ENCODE measurements at places on chromosomes 3 and 15.

- peak; percentile 30 for DNase-seq
These were observed 4.6 kb upstream of the DAG1 start for GRCh38 chr3:49465270-49466034.

DNA sequence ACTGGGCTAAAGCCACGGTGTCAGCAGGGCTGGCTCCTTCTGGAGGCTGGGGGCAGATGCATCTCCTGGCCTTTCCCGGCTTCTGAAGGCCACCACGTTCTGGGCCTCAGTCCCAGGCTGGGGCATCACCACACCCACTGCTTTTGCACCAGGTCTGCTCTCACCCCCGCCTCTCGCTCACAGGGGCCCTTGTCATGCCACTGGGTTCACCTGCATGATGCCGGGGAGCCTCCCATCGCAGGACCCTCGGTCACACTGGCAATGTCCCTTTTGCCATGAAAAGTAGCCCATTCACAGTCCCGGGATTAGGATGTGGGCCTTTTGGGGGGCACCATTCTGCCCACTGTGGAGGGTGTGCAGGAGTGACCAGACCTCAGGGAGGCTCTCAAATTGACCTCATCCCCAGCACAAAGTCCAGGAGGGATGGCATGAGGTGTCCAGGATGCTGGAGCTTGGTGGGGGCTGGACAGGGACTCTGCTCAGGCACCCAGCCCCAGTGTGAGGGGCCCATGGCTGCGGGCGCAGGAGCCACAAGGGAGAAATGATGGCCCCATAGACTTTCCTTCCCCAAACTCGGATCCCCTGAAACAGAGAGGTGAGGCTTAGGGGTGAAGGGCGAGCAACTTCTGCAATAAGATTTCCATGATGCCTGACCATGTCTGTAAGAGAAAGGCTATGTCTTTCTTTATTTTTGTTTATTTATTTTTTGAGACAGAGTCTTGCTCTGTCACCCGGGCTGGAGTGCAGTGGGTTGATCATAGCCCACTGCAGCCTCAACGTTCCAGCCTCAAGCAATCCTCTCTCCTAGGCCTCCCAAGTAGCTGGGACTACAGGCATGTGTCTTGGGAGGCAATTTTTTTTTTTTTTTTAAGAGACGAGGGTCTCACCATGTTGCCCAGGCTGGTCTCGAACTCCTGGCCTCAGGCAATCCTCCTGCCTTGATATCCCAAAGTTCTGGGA lies 189.1 kb downstream of the GOLGA6L6 start:
- DNase-seq = no peak

DNA sequence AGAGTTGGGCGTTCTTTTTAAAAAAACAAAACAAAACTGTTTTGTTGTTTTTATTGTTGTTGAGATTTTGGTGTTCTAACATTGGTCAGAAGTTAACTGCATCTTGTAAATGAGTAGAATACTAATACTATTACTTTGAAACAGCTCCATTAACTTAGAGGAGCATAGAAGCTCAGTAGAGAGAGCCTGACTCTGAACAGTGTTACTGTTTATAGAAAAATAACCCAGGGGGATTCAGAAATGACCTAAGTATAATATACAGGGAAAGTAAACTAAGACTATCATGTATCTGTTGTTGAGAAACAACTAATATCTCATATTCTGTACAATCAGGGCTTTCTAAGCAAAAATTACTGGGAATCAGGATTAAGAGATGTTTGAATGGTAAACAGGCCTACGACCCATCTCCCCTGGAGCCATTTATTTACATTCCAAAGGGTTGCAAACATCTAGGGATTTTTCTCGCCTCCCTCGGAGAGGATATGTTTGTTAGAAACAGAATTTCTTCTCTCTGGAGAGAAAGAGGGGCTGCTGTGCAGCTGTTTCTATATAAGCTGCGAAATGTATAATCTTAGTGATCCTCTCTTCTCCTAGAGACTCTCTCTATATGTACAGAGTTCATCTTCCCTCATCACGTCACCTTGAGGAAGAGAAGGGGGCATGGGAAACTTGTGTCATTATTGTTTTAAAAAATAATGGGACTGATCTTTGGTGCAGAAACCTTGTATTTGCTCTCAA lies 827.5 kb upstream of the DPPA4 start:
- no peak for DNase-seq

DNA sequence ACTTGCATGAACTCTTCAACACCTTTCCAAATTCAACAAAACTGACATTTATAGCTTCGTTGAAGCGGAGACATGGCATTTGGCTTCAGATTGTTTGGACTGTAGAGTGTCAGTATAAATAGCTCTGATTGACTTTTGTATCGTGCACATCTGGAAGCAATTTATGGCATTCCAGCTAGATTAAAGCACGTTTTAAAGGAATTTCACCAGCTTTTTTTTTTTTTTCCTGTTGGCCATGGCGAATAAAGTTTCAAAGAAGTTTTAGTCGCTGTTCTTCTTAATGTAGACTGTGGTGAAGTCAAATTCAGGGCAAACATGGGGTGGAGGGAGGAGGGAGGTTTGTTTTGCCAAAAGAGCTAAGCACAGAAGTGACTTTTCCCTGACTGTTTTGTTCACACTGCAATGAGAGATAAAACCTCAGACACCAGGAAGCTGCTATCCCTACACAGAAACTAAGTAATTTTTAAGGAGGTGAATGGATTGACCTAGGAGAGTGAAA lies 391.0 kb upstream of the RARB start:
- DNase-seq = no peak

- DNase-seq = no peak
These were observed 71.4 kb downstream of the TFDP2 start for GRCh38 chr3:142077859-142078500.

DNA sequence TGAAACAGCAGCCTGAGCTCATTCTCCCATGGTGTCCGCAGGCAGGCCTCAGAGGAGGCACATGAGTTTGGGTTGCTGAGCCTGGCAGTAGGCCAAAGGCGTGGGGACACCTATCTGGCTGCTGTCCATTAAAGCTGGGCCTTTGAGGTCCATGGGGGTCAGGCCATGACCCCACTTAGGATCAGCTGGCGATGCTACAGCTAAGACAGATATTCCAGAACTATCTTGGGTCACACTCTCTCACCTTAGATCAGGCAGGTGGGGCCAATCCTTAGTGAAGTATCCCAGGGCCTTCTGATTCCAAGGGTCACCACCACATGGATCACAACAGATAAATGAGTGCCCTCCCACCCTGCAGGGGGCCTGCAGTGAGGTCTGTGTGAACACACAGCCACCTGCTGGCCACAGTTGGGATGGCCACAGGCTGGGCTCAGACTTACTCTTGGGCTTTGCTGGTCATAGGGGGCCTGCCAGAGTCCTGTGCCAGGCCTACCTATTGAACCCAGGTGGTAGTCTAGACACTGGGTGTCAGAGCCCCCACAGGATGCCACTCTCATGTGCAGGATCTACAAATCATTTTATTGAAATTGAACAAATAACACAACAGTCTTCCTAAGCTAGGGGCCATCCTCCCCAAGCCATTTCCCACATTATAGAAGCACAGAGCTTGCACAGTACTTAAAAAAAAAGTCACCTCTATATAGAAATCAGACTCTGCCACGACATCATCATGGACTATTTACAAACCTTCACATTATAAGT lies 2.0 kb upstream of the HYAL2 start:
- DNase-seq = no peak

GRCh38 chr15:69232144-69232543 lies 66.6 kb upstream of the PAQR5 start:
- DNase-seq = no peak

GRCh38 chr3:109081746-109082510 lies 36.0 kb downstream of the MORC1 start:
- no peak for DNase-seq

DNA sequence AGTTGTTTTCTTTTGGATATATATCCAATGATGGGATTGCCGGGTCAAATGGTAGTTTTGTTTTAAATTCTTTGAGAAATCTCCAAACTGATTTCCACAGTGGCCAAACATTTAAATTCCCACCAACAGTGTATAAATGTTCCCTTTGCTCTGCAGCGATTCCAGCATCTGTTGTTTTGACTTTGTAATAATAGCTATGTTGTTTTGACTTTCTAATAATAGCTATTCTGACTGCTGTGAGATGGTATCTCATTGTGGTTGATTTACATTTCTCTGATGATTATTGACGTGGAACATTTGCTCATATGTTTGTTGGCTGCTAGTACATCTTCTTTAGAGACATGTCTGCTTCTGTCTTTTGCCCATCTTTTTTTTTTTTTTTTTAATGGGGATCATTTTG lies 332.2 kb upstream of the GBE1 start:
- DNase-seq = no peak

GRCh38 chr3:63872135-63872924 lies 8.7 kb downstream of the ATXN7 start:
- no peak for DNase-seq

DNA sequence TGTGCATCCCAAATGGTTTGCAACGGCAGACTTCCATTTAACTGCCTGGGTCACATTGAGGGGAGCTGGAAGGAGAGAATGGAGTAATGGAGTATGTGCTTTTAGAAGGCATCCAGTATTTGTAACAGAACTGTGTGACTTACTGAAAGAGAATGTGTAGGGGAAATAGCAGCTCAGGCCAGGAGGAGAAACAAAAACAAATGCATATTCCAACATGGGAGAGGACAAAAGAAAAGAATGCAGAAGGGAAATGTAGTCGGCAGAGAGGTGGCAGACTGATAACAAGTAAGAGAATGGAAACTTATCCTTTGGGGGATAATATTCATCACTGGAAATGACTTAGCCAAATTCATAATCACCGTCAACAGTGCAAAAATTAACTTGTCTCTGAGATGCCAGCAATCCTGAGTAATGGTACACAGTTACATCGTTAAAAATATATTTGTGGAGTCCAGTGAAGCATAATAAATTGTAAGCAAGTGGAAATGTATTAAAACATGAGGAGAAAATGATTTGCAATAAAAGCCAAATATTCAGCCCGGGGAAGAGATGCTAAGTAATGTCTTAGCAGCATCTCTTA lies 294.9 kb upstream of the SGO1 start:
- DNase-seq = no peak

GRCh38 chr3:179149951-179150350 lies 1.8 kb downstream of the PIK3CA start:
- no peak for DNase-seq

GRCh38 chr3:42662037-42662812 lies 8.7 kb downstream of the ZBTB47 start:
- no peak for DNase-seq

- DNase-seq = peak; percentile 89
These were observed 224.8 kb upstream of the IL12A start for GRCh38 chr3:159763602-159764489.

DNA sequence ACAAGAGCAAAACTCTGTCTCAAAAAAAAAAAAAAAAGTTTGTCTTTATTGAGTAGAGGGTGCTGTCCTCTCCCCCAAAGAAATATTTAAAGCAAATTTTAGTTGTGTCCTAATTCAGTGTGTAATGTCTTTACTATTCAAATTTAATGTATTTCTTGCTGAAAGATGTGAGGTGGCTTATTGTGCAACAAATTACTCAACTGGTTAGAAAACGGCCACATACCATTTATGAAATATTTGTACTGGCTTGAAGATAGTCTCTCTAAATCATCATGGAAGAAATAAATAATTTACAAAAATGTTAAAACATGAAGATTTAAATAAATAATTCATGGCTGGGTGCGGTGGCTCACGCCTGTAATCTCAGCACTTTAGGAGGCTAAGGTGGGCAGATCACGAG lies 63.0 kb downstream of the SLTM start:
- no peak for DNase-seq

GRCh38 chr15:89767411-89767915 lies 8.7 kb upstream of the MESP2 start:
- DNase-seq = no peak

DNA sequence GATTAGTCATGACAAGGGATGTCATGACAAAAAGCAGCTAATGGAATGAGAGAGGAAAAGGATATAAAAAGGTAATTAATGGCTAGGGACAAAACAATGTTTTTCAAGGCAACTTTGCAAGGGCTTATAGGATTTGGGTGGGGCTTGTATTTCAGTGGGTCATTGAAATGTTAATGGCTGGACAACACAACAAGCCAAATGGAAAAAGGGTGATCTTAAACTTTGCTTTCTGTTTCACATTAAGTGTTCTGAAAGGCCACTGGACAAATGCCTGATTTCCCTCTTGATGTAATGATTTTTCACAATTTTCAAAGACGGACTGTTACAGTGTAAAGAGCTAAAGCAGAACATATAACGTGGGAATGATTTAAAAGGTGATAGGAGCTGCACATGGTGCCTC lies 345.0 kb downstream of the TUSC7 start:
- no peak for DNase-seq

- no peak for DNase-seq
These were observed 56.6 kb downstream of the ANP32A start for GRCh38 chr15:68764090-68764489.

DNA sequence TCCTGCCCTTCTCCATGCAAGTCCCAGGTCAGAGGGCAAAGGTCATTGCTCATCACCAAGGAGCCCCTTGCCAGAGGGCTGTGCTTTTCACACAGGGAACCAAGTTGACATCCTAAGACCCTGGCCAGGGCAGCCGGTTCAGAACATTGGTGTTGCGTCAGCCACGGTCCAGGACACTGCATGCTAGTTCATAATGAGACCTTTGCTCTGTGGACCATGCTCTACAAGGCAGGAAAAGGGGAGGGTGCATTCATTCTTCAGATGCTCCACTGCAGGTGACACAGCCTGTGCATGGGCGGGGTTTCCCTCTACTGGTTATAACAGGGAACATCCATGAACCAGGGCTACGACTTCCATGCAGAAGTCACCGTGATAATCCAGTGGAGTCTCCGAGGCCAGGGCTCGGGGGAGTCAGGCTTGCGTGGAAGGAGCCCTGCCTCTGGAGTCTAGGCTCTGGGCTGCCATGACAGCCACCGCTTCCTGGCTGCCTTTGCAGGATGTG lies 81.6 kb downstream of the OCA2 start:
- no peak for DNase-seq

GRCh38 chr3:13520326-13520880 lies 28.5 kb upstream of the FBLN2 start:
- DNase-seq = no peak

- DNase-seq = peak; percentile 47
These were observed 25.3 kb downstream of the EXOG start for GRCh38 chr3:38521391-38521987.

DNA sequence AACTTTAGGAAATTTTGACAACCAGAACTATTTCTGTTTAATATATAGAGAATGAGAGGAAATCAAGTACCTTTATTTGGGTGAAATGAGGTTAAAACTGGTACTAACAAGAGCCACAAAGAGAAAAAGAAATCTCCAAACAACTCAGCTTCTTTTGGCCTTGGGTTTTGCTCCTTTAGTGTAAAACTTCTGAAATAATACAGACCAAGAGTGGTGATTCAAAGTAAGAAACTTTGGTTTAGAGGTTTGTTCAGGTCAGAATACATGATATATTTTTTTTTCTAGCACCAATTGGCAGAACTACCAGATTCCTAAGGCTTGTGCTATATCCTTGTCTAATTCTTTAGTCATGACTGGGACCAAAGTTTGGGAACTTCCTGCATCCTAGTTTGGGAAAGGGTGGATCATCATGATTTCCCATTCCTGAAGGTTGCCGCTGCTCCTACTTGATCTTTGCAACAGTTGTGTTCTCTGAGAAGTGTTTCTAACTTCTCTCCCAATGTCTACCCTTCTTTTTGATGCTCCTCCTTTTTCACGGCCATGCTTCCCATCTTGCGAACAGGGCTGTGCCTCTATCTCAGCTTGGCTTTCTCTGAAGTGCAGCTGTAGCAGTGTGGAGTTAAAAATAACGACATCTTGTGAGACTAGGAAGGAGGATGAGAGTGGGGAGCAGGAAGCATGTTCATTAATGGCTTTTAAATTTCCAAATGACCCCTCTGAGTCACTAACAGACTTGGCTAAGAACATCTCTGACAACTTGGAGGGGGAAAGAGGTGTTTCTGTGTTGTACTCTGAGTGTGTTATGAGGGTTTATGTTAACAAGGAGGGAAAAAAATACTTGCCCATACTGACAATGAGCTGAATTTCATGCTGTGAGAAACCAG lies 87.7 kb downstream of the KCNAB1 start:
- no peak for DNase-seq

Measured in substantia nigra (tissue), 51 donors.